Hematopoietic multipotent progenitor cell treated with erythropoietin and hydrocortisone succinate and interleukin-3 and kit ligand, for 6 days (in vitro differentiated cells): ENCODE measurements at places on chromosomes 4 and X.

DNA sequence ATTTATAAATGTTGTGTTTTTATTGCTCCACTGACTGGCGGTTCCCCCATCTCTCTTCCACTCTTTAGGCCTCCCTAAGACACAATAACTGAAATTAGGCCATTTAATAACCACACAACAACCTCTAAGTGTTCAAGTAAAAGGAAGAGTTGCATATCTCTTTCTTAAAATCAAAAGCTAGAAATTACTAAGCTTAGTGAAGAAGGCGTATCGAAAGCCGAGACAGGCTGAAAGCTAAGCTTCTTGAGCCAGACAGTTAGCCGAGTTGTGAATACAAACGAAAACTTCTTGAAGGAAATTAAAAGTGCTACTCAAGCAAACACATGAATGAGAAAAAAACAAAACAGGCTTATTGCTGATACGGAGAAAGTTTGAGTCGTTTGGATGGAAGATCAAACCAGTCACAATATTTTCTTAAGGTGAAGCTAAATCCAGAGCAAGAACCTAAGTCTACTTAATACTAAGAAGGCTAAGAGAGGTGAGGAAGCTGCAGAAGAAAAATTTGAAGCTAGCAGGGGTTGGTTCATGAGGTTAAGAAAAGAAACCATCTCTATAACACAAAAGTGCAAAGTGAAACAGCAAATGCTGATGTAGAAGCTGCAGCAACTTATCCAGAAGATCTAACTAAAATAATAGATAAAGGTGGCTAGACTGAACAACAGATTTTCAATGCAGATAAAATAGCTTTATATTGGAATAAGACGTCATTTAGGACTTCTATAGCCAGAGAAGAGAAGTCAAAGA lies 194.0 kb upstream of the TTC29 start:
- no peak for DNase-seq

GRCh38 chr4:130722361-130722760 lies 1626.4 kb downstream of the C4orf33 start:
- DNase-seq, result no peak

DNA sequence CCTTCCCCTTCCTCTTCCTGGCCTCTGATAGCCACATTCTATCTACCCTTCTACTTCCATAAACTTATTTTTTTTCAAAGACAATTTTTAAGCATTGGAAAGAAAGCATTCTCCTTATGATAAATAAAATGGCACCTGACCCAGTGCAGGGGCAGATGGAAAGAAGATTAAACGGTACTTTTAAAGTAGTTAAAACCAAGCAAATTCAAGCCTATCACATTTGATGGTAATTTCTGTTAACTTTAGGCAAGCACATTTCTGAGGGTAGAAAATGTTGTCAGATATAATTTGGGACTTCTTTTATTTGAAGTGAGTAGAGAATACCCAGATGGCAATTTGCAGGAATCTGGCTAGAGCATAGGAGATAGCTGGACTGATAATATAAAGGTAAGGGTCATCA lies 332.9 kb downstream of the EPHA5 start:
- DNase-seq, result no peak

DNA sequence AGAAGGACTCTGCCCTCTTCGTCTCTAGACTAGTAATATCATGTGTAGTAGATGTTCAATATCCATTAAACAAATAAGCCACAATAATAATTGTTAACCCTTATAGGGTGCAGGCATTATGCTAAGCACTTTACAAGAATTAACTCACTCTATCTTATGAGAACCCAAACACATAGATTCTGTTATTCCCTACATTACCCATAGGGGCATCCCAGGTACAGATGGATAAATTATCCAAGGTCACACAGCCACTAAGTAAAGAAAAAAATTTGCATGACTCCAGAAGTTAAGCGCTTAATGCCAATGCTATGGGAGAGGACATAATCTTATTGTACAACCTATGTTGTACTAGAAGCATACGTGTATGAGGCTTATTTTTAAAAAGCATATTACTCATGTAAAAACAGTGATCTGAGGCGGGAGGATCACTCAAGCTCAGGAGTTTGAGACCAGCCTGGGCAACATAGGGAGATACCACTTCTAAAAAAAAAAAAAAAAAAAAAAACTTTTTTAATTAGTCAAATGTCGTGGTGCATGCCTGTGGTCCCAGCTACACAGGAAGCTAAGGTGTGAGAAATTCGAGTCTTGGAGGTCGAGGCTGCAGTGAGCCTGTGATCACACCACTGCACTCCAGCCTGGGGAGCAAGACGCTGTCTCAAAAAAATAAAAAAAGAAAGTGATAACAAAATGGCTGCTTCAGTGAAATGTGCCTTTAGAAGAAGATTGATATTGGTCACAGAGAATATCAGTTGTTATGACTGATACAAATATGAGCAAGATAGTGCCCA lies 13.6 kb downstream of the LDB2 start:
- DNase-seq, result no peak

DNA sequence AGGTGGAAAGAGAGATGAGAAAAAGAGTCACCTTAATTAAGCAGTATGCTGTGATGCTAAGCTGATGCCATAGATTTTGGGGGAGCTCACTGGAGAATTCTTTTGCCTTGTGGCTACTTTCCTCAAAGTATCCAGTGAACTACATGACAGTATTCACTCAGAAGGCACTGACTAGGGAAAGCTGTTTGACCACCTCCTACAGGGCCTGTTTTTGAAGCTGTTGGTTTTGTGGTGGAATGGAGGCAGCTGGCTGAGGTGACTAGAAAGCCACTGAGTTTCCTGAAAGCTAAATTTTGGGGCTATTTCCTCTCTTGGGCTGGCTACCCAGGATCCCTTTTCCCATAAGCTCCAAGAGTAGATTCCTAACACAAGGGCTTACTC lies 124.8 kb upstream of the EOLA2 start:
- no peak for DNase-seq

DNA sequence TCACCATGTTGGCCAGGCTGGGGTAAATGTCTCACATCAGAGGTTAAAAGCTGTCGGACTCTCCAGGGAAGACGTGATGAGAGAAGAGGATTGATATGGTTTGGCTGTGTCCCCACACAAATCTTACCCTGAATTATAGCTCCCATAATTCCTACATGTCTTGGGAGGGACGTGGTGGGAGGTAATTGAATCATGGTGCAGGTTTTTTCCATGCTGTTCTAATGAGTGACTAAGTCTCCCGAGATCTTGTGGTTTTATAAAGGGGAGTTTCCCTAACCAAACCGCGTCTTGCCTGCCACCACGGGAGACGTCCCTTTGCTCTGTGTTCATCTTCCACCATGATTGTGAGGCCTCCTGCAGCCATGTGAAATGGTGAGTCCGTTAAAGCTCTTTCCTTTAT lies 64.4 kb downstream of the ASMT start:
- DNase-seq, result no peak

GRCh38 chrX:139297638-139298037 lies 232.9 kb upstream of the F9 start:
- DNase-seq, result no peak

GRCh38 chrX:155880586-155881157 lies 473 bp upstream of the VAMP7 start:
- peak; percentile 34 for DNase-seq

- DNase-seq, result no peak
Observed at GRCh38 chrX:141320801-141321200, 78.5 kb upstream of the SPANXC start.

- no peak for DNase-seq
Observed at GRCh38 chr4:52091801-52092200, 40.7 kb downstream of the SPATA18 start.

DNA sequence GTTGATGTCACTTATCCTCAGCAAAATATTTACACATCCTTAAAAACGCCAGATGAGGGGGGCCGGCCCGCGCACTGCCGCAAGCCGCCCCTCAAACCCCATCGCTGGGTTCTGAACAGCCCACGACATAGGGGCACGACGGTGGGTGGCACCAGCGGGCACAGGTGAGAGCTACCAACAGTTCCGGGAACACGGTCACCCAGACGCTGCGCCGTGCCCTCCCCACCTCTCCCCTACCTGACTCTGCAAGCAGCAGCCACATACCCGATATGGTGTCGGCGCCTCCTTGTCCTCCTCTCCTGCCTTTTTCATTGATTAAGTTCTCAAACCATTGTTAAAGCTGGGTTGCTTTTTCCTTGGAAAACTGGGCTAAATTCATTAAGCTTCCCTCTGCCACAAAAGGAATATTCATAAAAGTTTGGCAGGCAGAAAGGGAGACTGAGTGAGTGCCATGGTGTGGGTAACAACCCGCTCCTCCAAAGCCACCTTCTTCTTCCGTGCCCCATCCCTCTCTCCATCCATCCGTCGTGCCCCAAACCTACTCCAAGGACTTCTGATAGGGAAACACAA lies 1.4 kb downstream of the RAI2 start:
- DNase-seq, result no peak

- DNase-seq, result peak; percentile 78
Observed at GRCh38 chrX:40098264-40099054, 701 bp upstream of the BCOR start.

- no peak for DNase-seq
Observed at GRCh38 chrX:54063361-54063760, 19.1 kb upstream of the PHF8 start.

GRCh38 chr4:47160095-47160494 lies 128.7 kb downstream of the GABRB1 start:
- DNase-seq, result peak; percentile 1

GRCh38 chrX:75045369-75045768 lies 110.7 kb downstream of the ABCB7 start:
- no peak for DNase-seq

DNA sequence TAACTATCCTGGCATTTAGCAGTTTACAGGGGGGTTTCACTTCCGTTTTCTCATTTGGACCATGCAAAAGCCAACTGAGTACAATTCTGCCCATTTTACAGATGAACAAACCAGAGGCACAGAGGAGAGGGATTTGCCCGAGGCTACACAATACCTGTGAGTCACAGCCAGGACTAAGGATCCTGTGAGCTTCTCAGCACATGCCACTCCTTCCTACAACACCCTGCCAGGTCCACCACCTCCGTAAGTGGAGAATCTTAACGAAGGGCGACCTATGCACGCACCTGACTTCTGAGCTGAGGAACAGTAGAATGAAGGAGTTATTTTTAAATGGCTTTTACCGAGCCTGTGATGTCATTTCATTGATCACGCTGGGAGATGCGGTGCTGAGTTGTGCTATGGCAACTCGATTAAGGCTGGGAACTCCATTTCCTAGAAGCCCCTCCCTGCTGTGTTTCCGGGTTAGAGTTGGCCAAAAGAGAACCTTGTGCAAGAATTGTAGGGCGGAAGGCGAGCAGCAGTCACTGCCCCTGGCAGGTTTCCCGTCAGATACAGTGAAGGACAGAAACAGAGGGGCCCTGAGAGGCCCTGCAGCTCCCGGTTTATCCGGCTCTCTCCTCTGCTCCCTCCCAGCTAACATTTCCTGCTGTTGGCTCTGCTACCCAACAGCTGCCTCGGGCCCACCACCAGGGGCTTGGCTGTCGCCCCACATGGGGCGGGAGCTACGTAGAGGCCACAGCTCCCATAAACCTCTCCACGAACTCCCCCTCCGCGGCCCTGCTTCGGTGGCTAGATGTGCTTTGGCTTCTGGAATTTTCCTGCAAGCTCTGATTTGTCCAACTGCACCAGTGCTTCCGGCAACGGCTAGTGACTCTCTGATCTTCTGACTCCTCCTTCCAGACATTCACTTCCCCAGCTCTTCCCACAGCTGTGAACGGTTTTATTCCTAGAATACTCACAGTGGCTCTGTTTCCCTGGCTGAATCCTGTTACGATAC lies 75.1 kb upstream of the USP9X start:
- DNase-seq, result peak; percentile 95

DNA sequence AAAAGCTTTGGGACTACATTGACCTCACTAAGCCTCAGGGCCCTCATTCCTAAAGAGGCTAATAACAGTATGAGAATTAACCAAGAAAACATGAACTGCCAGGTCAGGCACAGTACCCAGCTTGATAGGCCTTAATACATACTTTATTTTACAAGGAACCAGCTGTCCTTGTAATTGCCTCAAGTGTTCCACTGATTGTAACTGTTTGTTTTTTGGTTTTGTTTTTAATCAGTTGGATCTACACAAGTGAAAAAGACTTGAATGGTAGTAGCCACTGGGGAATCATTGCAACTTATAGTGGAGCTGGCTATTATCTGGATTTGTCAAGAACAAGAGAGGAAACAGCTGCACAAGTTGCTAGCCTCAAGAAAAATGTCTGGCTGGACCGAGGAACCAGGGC lies 35.6 kb downstream of the PKD2 start:
- DNase-seq, result no peak

DNA sequence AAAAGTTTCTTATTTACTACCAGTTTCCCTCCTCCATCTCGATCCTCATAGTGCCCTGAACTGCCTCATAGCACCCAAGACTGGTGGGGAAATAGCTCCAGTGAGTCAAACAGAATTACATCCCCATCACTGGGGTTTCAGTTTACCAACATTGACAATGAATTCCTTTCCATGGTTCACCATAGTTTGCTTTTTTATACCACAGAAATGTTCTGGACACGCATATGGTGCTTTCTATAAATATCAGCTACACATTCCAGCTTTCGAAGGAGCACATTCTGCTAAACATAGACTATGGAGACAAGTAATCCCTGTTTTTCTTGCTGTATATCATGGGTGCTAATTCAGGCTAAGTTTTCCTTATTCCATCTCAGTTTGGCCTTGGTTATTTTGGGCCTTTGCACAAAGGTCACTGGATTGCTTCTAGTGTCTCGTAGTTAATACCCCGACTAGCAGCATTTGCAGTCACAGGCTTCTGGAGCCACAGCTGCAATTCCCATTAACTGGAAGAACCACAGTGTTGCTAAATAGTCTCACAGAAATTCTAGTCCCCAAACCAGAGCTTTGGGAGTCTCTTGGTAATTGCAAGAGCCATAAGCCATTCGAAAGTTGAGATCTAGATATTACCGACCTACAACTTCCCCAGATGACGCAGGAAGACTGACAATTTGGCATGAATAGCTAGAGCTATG lies 53.4 kb upstream of the TRPC3 start:
- no peak for DNase-seq

DNA sequence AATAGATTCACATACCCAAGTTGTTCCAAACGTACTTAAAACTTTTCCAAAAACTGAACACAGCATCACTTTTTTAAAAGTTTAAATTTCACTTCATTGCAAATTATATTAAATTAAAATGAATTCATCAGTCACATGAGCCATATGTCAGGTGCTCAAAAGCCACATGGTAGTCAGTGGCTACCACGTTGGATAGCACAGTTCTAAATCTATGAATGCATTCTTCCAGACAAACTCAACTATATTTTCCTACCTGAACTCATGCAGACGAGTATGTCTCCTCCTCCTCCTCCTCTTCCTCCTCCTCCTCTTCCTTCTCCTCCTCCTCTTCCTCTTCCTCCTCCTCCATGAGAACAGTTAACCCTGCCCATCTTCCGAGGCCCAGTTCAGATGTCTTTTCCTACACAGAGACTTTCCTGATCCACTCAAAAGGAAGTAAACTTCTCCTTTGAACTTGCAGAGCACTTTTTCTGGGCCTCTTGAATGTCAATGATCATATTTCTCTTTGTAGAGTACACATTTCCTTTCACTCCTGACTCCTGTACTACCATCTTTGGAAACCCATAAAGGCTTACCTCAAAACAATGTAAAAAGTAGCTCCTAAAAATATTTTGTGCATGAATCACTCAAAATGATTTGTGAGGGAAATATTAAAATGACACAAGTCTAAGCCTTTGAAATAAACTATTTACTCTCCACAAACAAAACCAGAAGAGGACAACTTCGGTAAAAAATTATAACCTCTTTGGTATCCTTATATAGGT lies 172.6 kb downstream of the AMELX start:
- DNase-seq, result peak; percentile 12
